EH (cell line): ENCODE measurements at places on chromosomes 5 and 9.
A peak's percentile ranks its signal among the peaks of the same experiment; 100 is the strongest.

DNA sequence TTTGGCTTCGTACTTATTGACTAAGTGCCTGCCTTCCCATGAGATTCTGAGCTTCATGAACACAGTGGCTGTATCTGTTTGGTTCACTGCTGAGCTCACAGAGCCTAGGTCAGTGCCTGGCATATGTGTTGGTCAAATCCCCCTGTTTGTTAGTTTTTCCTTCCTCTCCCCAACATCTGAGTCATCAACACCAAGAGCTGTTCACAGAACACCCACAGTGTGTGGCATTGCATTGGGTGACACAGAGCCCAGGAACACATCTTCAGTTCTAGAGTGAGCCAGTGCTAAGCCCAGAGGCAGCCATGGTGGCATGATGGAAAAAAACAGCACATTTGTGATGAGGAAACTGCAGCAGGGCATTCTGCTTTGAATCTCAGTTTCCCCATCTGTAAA is 294.6 kb downstream of the SEC61B start:
- peak; percentile 36 for DNase-seq

GRCh38 chr5:134576386-134577021 is 51.0 kb downstream of the JADE2 start:
- no peak for DNase-seq

- DNase-seq: no peak
Measured at GRCh38 chr5:91061946-91062562, 321.1 kb downstream of the ARRDC3 start.

DNA sequence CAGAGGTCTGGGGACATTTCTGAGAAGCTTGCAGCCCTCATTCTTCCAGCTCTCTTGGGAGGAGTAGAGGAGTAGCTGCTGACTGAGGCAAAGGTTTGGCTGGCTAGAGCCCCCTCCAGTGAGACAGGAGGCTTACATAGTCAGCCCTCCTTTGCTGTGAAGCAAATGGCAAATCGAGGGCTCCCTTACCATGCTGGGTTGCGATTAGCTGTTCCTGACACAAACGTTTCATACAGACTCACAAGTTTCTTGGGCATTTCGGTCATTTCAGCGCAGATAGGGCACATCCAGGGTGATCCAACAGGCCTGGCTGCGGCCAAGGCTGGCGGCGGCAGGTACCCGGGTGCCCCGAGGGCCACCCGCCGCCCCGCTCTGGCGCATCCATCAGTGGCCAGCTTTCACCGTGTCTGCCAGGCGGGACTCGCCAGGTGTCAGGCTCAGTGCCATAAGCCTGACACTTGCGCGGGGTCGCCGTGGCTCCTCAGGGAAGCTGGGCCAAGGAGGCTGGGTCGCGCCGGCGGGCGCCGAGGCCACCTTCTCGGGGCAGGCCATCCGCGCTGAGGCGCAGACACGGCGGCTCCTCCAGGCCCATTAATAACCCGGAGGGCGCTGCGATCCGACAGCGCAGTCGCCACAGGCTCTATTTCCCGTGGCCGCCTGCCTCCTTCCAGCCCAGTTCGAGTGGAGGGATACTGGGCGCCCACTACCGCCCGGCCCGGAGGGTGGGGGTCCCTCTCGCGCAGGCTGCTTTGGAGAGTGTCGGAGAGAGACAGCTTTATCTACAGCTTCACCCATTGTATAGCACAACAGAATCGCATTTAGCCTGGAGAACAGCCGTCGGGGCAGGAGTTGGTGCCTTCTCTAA is 9.1 kb downstream of the PRDM6 start:
- DNase-seq: no peak

- DNase-seq: no peak
Measured at GRCh38 chr5:103441523-103441922, 121.1 kb downstream of the NUDT12 start.

DNA sequence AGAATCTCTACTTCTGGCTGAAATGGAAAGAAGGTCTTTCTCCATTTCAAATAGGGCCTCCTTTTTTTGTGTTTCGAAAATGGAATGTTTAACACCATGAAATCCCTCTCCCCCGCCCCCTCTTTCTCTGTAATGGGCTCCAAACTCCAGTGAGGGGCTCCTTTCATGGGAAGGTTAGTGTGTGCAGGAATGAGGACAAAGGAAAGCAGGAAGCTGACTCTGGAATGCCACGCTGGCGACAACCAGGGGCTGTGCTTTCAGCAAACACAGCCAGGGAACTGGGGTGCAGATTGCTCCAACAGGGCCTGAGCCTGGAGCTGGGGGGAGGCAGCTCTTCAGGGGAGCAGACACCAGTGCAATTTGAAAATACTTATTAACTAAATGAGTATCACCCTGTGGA is 82.8 kb downstream of the CRB2 start:
- DNase-seq: peak; percentile 17

- DNase-seq: no peak
Measured at GRCh38 chr5:170495825-170496661, 7.8 kb upstream of the KCNIP1 start.

DNA sequence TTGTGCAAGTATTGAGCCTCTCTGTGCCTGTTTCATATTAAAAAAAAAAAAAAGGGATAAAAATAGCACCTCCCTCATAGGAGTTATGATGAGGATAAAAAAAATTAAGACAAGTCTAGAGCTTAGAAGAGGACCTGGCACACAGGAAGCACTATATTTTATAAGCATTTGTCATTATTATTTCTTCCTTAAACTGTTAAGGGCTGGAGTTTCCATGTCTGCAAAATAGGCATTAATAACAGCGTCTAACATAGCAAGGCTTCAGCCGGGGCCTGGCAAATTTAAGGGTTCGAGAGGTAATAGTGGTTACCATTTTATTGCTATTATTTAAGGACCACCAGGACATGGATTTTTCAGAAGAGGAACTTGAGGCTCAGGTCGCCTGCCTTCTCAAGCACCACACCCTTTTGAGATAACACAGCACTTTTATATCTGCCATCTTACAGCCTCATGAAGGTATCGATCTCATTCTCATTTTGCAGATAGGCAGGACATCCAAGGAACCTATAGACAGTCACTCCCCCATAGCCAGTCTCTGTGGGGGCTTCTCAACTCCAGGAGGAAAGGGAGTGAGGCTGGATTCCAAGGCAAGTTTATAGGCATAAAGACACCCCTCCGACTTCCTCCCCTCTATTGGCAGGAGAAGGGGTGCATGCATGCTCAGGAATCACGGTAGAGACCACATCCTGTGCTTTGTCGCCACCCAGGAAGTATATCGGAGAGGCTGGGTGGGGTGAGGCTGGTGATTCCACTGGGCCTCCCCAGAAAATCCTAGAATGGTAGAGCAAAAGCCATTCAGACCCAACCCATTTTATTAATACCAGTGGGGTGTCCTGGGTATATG is 2.4 kb downstream of the ANXA6 start:
- DNase-seq: peak; percentile 67

DNA sequence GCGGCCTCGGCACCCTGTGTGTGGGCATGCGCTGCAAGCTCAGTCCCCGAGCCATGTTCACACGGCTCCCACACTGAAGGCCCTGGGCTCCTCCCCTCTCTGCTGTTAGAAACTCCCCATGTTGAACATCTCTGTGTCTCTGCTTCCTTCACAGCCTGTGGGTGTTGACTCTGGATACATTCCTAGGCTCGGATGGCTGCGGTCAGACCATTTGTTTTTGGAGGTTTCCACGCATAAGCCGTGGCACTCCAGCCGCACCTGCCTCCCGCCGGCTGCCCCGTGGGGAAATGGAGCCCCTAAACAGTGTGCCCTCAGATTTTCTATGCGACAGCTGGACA is 31.2 kb upstream of the LRRC14B start:
- peak; percentile 68 for DNase-seq

- DNase-seq: no peak
Measured at GRCh38 chr9:76352026-76352620, 42.1 kb downstream of the RFK start.

DNA sequence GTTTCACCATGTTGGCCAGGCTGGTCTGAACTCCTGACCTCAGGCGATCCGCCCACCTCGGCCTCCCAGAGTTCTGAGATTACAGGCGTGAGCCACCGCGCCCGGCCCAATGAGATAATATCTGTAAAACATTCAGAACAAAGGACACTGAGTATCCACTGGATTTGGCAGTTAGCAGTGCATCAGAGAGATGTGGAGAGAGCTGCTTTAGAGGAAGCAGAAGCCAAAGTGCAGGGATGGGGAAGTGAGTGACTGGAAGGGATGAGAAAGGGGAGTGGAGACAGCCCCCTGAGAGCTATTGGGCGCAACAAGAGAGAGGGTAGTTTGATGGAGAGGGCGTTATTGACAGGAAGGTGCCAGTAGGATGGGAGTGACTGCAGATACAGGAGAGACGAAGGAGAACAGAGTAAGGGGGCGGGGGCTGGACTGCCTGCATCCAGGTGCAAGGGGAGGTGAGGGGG is 157.5 kb upstream of the SHB start:
- no peak for DNase-seq

DNA sequence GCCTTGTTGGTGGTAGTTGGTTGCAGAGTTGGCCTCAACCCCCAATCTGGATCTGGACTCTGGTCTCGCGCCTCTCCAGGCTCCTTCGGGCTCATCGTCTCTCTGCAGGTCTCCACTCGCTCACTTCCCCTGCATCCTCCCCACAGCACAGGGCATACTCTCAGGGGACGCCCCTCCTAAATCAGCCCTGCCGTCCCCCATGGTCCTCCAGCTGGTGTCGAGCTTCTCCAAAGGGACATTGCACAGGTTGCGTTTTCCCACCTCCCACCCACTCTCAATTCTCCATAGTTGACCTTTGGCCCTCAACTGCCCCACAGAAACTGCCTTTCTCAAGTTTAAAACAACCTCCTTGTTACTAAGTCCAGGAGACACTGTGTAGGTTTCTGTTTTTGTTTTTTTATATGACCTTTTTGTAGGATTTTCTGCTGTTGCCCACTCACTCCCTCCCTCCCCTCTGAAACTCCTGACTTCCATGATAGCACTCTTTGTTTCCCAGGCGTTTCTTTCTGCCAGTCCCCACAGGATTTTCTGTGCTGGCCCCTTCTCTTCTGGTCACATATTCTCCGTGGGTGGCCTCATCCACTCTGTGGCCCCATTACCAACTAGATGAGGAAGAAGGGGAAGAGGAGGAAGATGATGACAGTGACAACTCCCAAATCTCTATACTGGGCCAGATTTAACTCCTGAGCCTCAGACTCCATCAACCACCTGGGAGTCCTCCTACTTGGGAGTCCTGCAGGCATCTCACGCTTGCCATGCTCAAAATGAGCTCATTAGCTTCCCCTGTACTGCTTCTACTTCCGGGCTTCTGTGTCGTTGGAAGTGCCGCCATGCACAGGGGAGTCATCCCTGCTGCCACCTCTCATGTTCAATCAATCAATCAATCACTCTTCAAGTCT is 50.3 kb downstream of the ALG2 start:
- no peak for DNase-seq

- DNase-seq: no peak
Measured at GRCh38 chr9:68950689-68951088, 63.2 kb downstream of the PRKACG start.

DNA sequence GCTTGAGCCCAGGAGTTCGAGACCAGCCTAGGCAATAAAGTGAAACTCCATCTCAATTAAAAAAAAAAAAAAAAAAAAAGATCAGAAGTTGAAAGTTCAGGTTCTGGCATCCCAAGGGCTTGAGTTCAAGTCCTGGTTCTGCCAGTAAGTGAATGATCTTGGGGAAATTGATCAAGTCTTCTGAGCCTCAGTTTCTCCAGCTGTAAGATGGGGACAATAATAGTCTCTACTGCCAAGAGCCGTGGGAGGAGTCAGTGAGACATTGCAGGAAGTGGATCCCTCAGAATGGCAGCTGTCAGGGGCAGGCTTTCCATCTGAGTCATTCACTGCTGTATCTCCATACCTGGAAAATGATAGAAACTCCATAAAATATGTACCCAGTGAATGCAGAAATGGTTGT is 37.8 kb upstream of the FUBP3 start:
- no peak for DNase-seq

GRCh38 chr9:6051511-6051950 is 36.1 kb upstream of the RANBP6 start:
- no peak for DNase-seq

GRCh38 chr9:132787748-132788159 is 90.3 kb downstream of the AK8 start:
- DNase-seq: no peak

- DNase-seq: peak; percentile 29
Measured at GRCh38 chr5:149857499-149857898, 87.1 kb downstream of the PDE6A start.

DNA sequence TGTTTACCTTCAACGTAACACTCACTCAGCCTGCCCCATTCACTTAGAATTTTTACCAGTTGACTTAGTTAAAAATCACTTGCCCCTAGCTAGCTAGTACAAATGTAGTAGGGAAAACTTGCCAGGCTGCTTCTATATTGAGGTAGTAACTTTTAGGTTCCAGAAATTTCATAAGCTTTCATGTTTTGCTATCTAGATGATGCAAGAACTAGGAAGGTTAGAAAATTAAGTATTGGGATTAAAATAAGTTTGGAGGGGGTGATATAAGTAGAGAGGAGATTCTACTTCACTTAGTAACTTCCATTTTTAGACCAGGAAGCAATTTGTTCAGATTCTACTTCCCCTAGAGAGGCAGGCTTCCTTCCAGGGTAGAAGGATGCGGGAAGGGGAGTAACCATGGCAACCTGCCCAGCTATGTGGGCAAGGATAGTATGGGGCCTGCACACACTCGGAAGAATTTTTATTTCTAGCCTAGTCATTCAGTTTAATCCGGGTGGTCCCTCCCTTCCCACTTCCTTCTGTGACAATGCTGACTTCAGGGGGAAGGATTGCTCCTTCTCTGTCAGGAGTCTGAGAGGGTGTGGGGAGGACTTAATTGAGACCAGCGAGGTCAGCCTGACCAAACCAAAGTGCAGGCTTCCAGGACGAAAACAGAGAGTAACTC is 4.2 kb downstream of the DAB2 start:
- DNase-seq: peak; percentile 96

GRCh38 chr5:134133995-134134541 is 19.6 kb downstream of the TCF7 start:
- no peak for DNase-seq

- no peak for DNase-seq
Measured at GRCh38 chr5:118604106-118604505, 384.2 kb downstream of the DTWD2 start.
